ENCODE measurements at places on chromosomes 13 and 19. TPM values are rescaled to one million over a fixed set of nuclear protein-coding genes. Genes with fewer than 3 reads are reported as not detected.
A peak's percentile ranks its signal among the peaks of the same experiment; 100 is the strongest.

- DNase-seq: no peak
Observed at GRCh38 chr13:89136678-89137077, 1465.5 kb downstream of the SLITRK5 start.

DNA sequence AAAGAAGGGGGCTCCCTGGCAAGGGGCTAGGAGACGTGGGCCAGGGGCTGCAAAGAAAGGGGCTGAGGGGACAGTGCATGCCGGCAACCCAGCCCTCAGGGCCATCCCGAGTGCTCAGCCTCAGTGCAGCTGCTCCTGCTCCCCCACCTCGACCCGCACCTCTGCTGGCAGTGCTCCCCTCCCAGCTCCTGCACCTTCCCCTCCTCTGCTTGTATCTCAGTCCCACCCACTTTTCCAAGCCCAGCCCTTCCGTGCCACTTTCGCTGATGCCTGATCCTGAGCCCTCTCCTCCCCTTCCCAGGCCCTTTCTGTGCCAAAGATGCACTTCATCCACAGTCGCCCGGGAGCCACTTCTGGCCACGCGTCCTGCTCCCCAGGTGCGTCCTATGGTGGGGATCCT lies 69.9 kb upstream of the KCTD15 start:
- no peak for DNase-seq

- DNase-seq: no peak
Observed at GRCh38 chr13:51906581-51906980, 44.8 kb downstream of the CCDC70 start.

DNA sequence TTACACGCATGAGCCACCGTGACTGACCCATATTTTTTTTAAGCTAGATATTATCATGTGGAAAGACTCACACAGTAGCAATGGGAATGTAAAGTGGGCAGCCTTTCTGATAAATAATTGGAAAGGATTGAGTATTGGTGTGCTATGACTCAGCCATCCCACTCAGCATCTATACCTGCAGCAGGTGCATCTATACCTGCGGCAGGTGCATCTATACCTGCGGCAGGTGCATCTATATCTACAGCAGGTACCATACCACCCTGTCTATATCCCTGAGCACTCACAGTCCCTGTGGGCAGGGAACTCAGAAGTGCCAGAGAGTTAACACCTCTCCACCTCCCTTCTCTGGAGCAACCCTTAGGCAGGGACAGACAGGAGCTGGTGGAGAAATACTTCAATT lies 5.2 kb upstream of the LRRC8E start:
- DNase-seq: no peak

DNA sequence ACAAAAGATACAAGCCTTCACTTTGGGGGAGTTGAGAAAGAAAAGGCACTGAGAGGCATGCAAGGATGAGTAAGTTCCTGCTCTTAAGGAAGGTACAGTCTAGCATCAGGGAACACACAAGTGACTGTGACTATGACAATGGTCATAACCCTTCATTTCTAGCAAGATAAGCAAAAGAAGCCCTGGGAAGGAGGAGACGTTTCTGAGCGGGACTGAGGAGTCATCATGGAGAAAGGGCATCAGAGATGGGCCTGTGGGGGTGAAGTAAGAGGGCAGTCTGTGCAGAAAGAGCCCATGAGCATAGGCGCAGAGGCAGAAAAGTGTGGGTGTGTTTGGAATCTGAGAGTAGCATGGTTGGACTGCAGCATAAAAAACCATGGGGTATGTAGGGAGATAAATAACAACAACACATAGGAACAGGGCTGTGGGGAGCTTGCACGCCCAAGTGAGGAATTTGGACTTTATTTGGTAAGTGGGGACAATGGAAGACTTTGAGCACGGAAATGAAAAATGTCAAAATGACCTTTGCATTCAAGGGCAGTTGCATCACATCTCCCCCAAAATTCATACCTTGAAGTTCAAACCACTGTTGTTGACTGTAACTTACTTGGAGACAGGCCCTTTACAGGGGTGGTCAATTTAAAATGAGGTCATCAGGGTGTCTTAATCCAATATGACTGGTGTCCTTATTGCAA lies 86.7 kb downstream of the MBNL2 start:
- no peak for DNase-seq

DNA sequence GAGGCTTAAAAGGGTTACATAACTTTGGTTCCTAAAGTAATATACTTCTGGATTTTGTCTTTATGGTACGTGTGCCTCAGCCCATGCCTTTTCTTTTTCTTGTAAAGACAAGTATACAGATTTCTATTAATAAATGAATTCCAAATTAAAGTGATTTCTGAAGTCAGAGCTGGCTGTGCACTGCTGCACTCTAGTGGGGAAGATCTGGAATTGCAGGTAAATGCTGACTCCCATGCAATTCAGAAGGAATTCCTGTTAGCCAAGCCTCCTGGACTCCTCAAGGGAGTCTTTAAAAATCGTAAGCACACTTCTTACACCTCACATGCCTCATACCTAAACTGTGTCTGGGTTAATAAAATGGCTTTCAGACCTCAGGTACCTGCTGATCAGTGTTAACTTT lies 118.4 kb upstream of the SLC7A1 start:
- no peak for DNase-seq

DNA sequence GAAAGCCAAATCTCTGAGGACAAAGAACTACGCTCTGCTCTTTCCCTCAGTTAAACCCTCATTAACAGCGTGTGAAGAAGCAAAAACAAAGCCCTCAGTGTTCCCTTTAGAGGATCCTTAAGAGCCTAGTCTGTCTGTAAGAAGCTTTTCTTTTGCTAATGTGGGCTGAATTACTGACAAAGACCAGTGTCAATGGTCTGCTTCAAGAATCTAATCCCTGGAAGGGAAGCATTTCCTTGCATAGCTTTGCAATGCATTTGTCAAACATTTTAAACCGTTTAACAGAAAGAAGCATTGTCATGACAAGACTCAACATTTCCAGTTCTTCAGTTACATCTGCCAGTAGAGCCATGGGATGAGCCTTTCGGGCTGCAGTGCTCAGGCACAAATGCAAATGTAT lies 64.9 kb downstream of the EDNRB start:
- no peak for DNase-seq

GRCh38 chr13:33003458-33004019 lies 12.7 kb upstream of the KL start:
- DNase-seq: no peak

- DNase-seq: no peak
Observed at GRCh38 chr19:42658076-42658475, 63.4 kb upstream of the CEACAM8 start.

DNA sequence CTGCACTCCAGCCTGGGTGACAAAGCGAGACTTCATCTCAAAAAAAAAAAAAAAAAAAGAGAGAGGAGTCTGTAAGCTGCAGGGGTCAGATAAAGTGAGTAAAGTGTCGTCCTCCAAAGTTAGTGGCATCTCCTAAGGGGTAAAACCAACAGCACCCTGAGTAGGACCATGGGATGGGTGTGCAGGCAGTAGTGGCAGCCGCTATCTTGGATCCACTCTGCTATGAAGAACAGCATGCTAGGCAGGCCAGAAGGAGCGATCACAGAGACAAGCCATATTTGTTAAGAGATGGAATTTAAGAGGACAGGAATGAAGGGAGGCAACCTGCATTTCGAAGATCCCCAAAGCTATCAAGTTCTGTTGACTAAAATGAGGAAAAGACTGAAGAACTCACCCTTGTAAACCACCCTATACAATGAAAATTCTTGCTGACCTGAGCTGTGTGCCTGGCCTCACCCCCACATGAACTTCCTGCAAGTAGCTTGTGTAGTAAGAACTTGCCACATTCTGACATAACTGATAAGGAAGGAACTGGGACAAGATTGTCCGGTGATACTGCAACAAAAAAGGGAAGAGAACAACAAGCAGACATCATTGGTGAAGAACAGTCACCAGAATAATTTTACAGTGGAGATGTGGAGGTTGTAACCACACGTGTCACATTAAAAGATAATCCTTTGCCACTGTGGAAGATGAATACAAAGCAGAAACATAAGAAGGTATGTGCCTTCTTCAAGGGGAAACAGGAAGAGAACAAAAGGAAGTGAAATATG lies 16.2 kb downstream of the DPY19L3 start:
- no peak for DNase-seq

DNA sequence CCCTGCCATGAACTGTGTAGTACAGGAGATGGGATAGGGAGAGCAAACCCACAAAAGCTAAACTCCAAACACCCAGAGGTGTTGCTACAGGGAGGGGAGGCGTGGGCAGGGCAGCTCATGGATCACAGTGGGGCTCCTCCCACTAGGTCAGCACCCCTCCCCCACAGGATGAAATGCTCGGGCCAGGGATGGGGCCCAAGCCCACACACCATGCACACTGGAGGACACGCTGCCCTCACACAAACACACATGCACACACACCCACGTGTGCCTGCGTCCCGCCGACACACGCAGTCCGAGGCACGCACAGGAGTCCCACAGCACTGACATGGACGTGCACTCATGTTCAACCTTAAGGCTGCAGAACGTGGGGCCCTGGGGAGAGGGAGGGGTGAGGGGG lies 6.0 kb upstream of the CCNP start:
- DNase-seq: no peak

- DNase-seq: no peak
Observed at GRCh38 chr19:51251468-51251820, 564 bp downstream of the SIGLECL1 start.

GRCh38 chr13:50646070-50646469 lies 197.4 kb downstream of the DLEU7 start:
- DNase-seq: no peak

DNA sequence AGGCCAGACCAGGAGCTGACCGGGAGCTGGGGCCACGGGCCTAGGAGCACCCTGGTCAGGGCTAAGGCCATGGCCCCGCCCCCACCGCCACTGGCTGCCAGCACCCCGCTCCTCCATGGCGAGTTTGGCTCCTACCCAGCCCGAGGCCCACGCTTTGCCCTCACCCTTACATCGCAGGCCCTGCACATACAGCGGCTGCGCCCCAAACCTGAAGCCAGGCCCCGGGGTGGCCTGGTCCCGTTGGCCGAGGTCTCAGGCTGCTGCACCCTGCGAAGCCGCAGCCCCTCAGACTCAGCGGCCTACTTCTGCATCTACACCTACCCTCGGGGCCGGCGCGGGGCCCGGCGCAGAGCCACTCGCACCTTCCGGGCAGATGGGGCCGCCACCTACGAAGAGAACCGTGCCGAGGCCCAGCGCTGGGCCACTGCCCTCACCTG lies 6.6 kb downstream of the SPHK2 start:
- DNase-seq: no peak

- no peak for DNase-seq
Observed at GRCh38 chr13:48443442-48444208, 30.7 kb upstream of the LPAR6 start.

GRCh38 chr19:1767464-1767933 lies 14.2 kb downstream of the ONECUT3 start:
- DNase-seq: peak; percentile 11

- no peak for DNase-seq
Observed at GRCh38 chr19:30469774-30470173, 97.6 kb downstream of the ZNF536 start.

DNA sequence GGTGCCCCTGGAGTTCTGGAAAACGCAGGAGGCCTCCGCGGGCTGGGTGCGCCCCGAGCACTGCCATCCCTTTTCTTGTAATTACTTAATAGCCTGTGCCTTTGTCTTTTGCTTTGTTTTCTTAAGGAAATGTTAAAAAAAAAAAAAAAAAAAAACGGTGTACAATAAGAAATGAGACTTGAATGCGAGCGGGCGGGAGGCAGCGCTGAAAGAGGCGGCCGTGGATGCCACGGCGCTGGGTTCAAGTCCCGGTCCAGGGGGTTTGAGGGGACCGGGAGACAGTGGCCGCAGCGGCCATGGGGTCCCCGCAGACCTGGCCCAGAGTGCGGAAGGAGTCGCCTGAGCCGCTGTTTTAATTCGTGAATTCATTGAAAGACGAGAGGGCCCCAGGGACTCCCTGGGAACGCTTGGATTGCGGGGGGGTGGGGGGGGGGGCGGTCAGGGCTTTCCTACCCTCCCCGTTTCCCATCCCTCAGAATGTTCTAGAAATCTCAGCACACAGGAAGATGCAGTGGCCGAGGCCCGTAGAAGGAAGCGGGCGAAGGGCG lies 349.2 kb upstream of the ARGLU1 start:
- DNase-seq: no peak

GRCh38 chr19:501646-502045 lies 5.4 kb downstream of the MADCAM1 start:
- no peak for DNase-seq

DNA sequence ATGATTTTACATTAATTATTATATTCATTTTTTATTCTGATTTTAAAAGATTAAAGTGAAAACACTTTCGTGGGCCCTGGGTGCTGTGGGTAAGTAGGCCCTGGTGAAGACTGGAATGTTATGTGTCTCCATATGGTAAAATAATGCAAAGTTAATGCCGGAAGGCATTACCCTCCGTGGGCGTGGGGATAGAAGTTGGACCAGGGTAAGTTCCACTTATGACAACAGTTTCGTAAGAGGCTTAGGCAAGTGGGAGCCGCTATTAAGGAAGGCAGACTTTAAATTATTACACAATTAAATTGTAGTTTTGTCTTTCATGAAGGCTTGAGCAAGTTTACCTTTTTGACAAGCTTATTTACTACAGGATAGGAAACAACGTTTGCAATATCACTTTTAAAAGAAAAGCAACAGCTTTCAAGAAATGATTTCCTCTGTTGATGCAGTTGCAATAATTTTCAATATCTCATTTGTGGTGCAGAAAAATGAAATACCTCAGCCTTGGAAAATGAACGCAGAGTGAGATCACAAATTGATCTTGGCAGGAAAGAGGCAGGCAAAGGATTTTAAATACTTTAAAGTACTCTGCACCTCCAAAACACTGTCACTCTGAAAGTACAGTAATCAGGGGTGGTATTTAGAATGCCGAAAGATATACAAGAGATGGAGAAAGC lies 310.6 kb downstream of the DCT start:
- no peak for DNase-seq

DNA sequence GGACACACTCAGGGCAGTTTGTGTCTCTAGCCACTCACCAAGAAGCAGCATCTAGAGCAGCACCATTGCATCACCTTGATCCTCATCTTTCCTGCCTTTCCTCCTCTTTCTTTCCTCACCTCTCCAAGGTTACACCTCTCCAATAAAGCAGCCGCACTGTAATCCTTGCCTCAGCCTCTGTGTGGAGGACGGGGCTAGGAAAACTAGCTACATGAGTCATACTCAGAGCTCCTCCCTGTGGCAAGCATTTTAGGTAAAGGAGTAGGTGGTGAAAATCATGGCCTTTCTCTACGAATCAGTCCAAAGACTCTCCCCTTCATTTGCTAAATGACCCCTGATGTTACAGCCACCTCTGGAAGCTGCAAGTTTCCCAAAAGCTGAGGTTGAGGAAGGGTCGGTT lies 108.9 kb downstream of the DNAJC15 start:
- DNase-seq: no peak

Gene JUNB
- polyA plus RNA-seq: 139 TPM

Gene GZMM
- polyA plus RNA-seq: 28.0 TPM

Gene C19orf18
- 7.7 TPM for polyA plus RNA-seq

Gene PLPPR3
- polyA plus RNA-seq: 0.16 TPM

Gene LIN7B
- 9.0 TPM for polyA plus RNA-seq

Gene PLEKHG2
- 30.8 TPM for polyA plus RNA-seq

Gene CGB5
- polyA plus RNA-seq: 0.98 TPM

Gene CGB1
- not detected for polyA plus RNA-seq

Data from thymus (tissue), 14 donors.